Activated T-helper 17 cell treated with anti-CD3 and anti-CD28 coated beads, Interleukin-2, amount 50 U/mL, for 72 hours (primary cell): ENCODE measurements at places on chromosomes 12 and 14.

GRCh38 chr12:18581232-18581962 lies 156.4 kb downstream of the PLCZ1 start:
- no peaks in the 10 kb centered on the region for H3K4me1 ChIP-seq
- no peak overlapping the region for H3K27ac ChIP-seq
- ATAC-seq, result no peak
- no peaks in the 10 kb centered on the region for H3K36me3 ChIP-seq
- no peaks in the 10 kb centered on the region for H3K27me3 ChIP-seq

DNA sequence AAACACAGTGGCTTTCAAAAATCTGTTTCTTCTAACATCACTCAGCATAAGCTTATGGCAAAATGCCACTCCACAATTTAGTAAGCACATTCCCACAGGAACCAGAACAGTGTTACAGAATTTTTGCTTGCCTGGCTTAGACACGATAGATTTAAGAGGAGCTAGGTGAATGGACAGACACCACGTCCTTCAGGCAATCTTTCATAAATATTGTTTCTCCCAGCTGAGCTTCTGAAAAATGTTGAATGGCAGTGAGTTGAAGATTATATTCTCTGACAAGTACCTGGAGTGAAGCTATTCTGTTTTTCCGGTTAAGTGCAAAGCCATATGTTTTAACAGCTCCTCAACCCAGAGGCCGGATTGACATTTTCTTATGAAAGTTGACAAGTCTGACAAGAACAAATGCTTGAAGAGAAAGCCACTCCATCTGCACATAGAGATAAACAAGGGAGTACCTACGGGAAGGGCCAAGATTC lies 102.0 kb downstream of the FSCB start:
- H3K4me1 ChIP-seq, result no peaks in the 10 kb centered on the region
- no peak overlapping the region for H3K4me3 ChIP-seq
- no peak for ATAC-seq
- H3K36me3 ChIP-seq, result no peaks in the 10 kb centered on the region
- H3K27ac ChIP-seq, result no peak overlapping the region

DNA sequence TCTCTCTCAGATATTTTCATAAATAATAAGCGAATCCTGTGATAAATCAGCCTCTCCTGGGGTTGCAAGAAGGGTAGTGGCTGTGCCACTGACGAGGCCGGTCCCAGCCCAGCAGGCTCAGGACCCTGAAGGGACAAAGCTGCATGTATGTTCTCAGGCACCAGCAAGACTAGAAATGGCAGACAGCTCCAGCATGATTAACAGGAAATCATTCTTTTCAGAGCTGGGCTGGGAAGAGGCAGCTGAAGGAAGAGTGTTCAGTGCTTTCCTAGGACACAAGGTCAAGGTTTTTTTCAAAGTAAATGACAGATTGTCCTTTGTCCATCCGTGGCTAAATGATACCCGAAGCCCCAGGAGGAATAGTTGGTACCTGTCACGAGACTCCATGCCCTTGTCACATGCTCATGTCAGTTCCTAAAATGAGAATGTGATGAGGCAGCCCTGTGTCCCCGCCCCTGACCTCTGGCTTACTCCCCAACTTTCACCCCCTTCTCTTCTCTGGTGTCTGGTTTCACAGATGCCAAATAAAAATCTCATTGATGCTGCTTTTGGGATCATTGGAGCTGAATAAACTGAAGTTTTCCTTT lies 65.1 kb downstream of the PPP1R36 start:
- H3K4me3 ChIP-seq, result no peak overlapping the region
- H3K27ac ChIP-seq, result no peak overlapping the region
- H3K27me3 ChIP-seq, result peaks cover 3% of the 10 kb centered on the region
- no peaks in the 10 kb centered on the region for H3K36me3 ChIP-seq

DNA sequence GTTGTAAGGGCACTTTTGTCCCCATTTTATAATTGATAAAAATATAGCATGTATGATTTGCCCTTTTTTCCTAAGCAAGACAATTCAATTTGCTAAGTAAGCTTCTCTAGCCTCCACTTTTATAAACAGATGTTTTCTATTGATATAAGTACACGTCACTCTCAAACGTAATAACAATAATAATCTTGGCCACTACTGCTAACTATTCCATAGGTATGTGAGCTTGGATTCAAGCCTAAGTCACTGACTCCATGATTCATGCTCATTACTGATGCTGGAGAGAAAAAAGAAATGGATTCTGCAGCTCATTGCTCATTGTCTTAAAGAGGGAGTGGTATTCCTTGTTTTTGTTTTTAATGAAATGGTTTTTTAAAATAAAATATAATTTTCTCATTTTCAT lies 661.0 kb downstream of the GALC start:
- H3K36me3 ChIP-seq, result no peaks in the 10 kb centered on the region
- ATAC-seq, result no peak
- H3K27me3 ChIP-seq, result no peaks in the 10 kb centered on the region

- ATAC-seq, result no peak
- H3K4me3 ChIP-seq, result no peak overlapping the region
- H3K27me3 ChIP-seq, result peaks cover 5% of the 10 kb centered on the region
- no peaks in the 10 kb centered on the region for H3K4me1 ChIP-seq
- no peak overlapping the region for H3K27ac ChIP-seq
- H3K36me3 ChIP-seq, result no peaks in the 10 kb centered on the region
These were observed 13.3 kb upstream of the LMNTD1 start for GRCh38 chr12:25566202-25566949.

GRCh38 chr12:69149270-69149669 lies 90.1 kb upstream of the CPSF6 start:
- H3K36me3 ChIP-seq, result no peaks in the 10 kb centered on the region
- ATAC-seq, result no peak
- no peak overlapping the region for H3K27ac ChIP-seq
- H3K4me3 ChIP-seq, result no peak overlapping the region
- H3K27me3 ChIP-seq, result no peaks in the 10 kb centered on the region

DNA sequence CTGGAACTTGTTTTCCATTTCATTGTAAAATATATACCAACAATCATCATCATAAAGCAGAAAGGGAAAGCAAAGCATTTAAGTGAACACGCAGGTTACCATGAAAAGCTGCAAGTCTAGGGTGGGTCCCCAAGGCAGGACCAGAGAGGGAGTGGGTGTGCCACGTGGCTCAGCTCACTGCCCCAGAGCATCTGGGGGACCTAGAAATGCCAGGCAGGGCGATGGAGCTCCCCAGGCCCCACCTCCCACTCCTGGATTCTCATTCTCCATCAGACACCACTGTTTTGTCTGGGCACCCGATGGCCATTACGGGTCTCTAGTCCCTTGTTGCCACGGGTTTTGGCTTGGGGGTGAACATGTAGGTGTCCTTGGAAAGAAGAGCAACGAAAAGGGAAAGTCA lies 34.7 kb downstream of the BCL11B start:
- H3K27me3 ChIP-seq, result no peaks in the 10 kb centered on the region
- H3K27ac ChIP-seq, result peak overlapping the region; percentile 88
- peaks cover 83% of the 10 kb centered on the region for H3K4me1 ChIP-seq
- H3K36me3 ChIP-seq, result peaks cover 95% of the 10 kb centered on the region

GRCh38 chr12:65511134-65511834 lies 232.8 kb downstream of the MSRB3 start:
- no peaks in the 10 kb centered on the region for H3K36me3 ChIP-seq
- no peak overlapping the region for H3K4me3 ChIP-seq
- peaks cover 4% of the 10 kb centered on the region for H3K27me3 ChIP-seq
- no peaks in the 10 kb centered on the region for H3K4me1 ChIP-seq
- no peak for ATAC-seq
- H3K27ac ChIP-seq, result no peak overlapping the region

DNA sequence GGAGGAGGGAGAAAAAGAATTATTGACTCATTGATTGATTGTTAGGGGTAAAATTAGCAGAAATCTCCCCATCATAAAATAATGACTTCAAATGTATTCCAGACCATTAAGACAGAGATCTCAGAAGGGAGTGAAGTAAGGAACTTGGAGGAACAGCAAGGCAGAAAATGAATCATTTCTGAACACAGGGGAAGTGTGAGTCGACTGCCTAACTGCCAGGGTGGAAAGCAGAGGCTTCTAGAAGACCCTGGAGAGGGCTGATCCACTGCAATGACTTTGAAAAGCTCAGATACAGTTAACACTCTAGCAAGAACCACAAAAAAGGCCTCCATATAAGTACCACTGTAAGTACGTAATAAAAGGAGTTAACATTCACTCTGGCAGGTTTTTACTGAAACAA lies 9.7 kb downstream of the GLTP start:
- H3K27ac ChIP-seq, result peak overlapping the region; percentile 31
- no peaks in the 10 kb centered on the region for H3K27me3 ChIP-seq
- peaks cover 19% of the 10 kb centered on the region for H3K36me3 ChIP-seq
- peak; percentile 58 for ATAC-seq
- H3K4me1 ChIP-seq, result peaks cover 26% of the 10 kb centered on the region

GRCh38 chr12:19181666-19182426 lies 52.3 kb downstream of the PLEKHA5 start:
- no peak overlapping the region for H3K27ac ChIP-seq
- no peaks in the 10 kb centered on the region for H3K4me1 ChIP-seq
- ATAC-seq, result no peak
- no peak overlapping the region for H3K4me3 ChIP-seq

DNA sequence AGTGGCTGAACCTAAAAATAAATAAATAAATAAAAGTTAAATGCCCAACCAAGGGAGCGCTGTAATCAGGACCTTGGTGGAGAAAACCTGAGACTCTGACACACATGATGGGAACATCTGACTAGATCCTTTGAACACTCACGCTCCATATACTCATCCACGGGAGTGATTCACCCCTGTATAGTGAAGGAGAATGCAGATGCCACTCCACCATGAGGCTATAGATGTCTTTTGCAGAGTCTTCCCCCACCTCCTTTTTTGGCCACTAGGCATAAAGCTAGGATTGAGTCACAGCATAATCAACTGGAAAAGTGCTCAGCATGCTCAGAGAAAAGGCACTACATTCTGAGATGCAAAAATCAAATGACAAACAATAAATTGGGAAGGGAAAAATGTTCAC lies 19.0 kb downstream of the ADAM20 start:
- H3K36me3 ChIP-seq, result peaks cover 5% of the 10 kb centered on the region
- H3K4me1 ChIP-seq, result peaks cover 9% of the 10 kb centered on the region
- no peak overlapping the region for H3K4me3 ChIP-seq
- ATAC-seq, result peak; percentile 67
- H3K27me3 ChIP-seq, result no peaks in the 10 kb centered on the region

DNA sequence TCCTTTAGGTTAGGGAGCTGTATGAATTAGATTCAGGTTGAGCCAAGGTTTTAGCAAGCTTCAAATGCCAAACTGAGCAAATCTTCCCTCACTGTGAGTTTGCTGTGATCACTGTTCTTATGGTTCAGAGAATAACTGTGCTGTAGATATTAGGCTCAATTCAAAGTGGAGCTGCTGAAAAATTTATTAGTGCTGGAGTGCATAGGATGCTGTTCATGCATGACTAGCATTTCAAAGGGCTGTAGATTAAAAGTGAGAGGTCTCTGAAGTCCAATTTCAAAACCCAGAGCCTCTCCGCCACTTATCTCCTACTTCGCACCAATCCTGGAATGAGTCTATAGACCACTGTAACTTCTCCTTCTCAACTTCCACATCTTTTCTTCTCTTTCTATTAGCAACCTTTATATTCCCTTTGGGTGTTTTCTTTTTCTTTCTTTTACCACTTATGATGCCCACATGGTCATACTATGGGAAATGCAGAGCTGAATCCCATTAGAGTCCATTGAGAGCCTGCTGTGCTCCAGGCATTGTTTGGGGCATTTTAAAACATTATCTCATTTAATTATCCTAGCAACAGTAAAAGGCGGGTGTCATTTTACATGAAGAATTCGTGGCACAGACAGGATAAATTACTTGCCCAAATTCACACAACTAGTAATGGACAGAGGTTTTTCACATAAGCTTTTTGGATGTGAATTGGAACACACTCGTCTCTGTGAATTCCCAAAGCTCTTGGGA lies 77.5 kb upstream of the EEA1 start:
- H3K4me3 ChIP-seq, result no peak overlapping the region
- no peaks in the 10 kb centered on the region for H3K36me3 ChIP-seq
- no peaks in the 10 kb centered on the region for H3K4me1 ChIP-seq
- ATAC-seq, result no peak
- no peaks in the 10 kb centered on the region for H3K27me3 ChIP-seq

- no peak overlapping the region for H3K4me3 ChIP-seq
- peaks cover 3% of the 10 kb centered on the region for H3K27me3 ChIP-seq
- H3K36me3 ChIP-seq, result no peaks in the 10 kb centered on the region
- no peak for ATAC-seq
These were observed 95.1 kb downstream of the NT5DC3 start for GRCh38 chr12:103745962-103746361.

- H3K27me3 ChIP-seq, result no peaks in the 10 kb centered on the region
- no peaks in the 10 kb centered on the region for H3K4me1 ChIP-seq
- no peak overlapping the region for H3K27ac ChIP-seq
- no peaks in the 10 kb centered on the region for H3K36me3 ChIP-seq
- no peak overlapping the region for H3K4me3 ChIP-seq
- ATAC-seq, result peak; percentile 78
These were observed 15.6 kb downstream of the BAG5 start for GRCh38 chr14:103546652-103547454.

DNA sequence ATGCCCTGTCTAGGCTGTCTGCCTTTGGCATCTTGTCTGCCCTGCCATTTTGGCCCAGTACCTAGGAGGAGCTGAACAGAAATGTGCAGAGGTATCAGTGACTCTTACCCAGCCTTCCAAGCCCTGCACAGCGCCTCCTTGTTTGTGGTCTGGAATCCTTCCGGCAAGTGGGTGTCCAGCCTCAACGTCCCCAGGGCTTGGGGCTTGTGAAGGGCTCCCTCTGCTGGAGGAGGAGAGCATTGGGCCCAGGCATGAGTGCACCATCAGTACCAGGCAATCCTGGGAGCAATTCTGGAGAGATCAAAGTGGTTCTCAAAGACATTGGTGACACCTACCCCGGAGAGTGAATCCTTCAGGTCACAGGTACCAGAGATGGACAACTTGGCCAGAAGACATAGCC lies 2.4 kb upstream of the TCL1B start:
- H3K4me3 ChIP-seq, result no peak overlapping the region
- no peak overlapping the region for H3K27ac ChIP-seq
- no peaks in the 10 kb centered on the region for H3K4me1 ChIP-seq
- H3K36me3 ChIP-seq, result no peaks in the 10 kb centered on the region

DNA sequence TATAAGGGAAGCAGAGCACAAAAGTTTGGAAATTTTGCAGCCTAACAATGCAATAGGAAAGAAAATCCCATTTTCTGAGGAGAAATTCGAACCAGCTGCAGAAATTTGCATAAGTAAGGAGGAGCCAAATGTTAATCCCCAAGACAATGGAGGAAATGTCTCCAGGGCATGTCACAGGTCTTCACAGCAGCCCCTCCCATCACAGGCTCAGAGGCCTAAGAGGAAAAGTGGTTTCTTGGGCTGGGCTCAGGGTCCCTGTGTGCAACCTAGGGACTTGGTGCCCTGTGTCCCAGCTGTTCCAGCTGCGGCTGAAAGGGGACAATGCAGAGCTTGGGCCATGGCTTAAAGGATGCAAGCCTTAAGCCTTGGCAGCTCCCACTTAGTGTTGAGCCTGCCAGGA lies 190.0 kb downstream of the MDGA2 start:
- no peaks in the 10 kb centered on the region for H3K4me1 ChIP-seq
- ATAC-seq, result no peak
- no peaks in the 10 kb centered on the region for H3K27me3 ChIP-seq
- no peak overlapping the region for H3K4me3 ChIP-seq

DNA sequence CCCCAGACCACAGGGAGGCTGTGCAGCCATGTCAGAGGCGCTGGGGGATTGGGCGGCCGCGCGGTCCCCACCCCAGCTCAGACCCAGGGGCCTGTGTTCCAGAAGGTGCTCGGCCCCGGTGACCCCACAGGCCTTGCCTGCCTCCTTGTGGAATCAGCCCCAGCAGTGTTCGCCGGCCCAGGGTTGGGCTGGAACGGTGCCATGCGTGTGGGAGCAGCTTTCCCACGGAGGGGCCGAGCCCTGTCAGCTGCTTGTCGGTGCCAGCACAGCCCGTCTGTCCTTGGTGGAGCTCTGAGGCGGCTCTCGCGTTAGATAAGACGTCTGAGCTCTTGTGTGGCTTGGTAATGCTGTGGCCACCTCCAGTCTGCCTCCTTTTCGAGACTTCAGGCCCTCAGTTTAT lies 8.5 kb downstream of the ZFYVE21 start:
- no peak overlapping the region for H3K27ac ChIP-seq
- H3K4me1 ChIP-seq, result peaks cover 17% of the 10 kb centered on the region
- ATAC-seq, result no peak
- no peak overlapping the region for H3K4me3 ChIP-seq
